ENCODE measurements at places on chromosomes 3 and 15.

GRCh38 chr15:75114796-75115195 lies 86.9 kb upstream of the C15orf39 start:
- DNase-seq = no peak

- no peak for DNase-seq
Measured at GRCh38 chr3:113158171-113158570, 53.2 kb upstream of the BOC start.

GRCh38 chr15:98391568-98391967 lies 256.8 kb upstream of the IGF1R start:
- DNase-seq = no peak

DNA sequence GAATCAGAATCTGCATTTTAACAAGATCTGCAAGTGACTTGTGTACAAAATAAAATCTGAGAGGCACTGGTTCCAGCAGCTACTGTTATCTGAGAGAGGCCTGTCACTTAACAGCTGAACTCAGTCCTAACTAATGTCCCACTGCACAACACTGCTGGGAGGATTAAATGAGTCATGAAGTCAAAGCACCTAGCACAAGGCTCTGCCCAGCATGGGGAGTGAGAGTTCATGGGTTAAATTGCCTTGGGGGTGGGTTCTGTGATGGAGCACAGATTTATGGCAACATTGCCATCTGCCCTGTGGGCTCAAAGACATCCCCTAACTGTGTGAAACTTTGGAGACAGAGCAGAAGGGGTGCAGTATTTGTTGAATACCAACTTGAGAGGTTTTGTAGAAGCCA lies 250.9 kb downstream of the PLCL2 start:
- DNase-seq = no peak

- DNase-seq = no peak
Measured at GRCh38 chr3:32310918-32311839, 72.7 kb downstream of the CMTM8 start.

DNA sequence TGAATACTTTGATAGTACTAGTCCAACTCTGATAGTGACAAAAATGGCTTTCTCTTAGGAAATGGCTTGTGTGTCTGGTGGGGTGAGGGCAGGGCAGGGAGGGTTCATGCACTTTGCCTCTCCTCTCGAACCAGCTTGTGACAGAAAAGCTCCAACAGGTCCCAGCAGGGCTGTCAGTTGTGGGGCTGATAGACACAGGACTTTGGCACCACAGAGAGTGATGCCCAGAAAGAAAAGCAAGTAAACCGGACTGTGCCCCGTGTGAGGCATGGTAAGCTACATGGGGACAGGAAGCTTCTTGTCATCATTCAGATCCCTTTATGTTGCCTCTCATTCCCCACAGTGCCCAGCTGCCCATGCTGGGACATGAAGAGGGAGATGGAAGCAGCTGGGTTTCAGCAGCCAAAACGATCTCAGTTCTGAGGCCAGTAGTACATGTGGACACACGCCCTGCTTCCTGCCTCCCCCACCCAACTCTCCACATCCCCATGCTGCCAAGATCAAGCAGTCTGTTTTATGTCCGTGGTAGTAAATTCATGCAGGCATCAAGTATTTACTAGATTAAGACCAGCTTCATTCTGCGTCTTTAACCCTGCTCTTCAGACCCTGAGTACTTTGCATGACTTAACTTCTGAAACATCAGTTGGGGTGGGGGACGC lies 29.7 kb upstream of the LIPC start:
- DNase-seq = no peak

DNA sequence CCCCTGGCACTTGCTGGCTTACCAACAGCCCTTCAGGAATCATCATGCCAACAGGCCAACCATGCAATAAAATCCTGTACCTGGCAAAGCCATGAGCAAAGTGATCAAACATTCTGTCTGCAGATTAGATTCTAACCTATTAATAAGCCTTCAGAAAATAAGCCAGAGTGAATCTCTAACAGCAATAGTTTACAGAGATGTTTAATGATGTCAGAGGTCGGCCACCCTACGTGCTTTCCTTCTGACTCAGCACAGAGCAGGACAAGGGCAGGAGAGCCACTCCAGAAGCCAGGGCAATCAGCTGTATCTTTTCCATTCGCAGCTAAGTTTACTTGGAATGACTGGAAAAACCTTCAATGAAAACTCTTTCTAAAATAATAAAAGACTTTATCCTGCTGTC lies 13.1 kb downstream of the COL8A1 start:
- no peak for DNase-seq

GRCh38 chr3:171457607-171458061 lies 2.6 kb downstream of the TNIK start:
- DNase-seq = peak; percentile 1

- DNase-seq = no peak
Measured at GRCh38 chr15:48928877-48929538, 34.7 kb downstream of the SHC4 start.

- no peak for DNase-seq
Measured at GRCh38 chr3:187746442-187747281, 1.4 kb upstream of the BCL6 start.

- no peak for DNase-seq
Measured at GRCh38 chr3:24503616-24504113, 9.0 kb upstream of the THRB start.

GRCh38 chr3:186510374-186511079 lies 33.7 kb downstream of the CRYGS start:
- DNase-seq = no peak

- no peak for DNase-seq
Measured at GRCh38 chr3:72821161-72821781, 27.0 kb downstream of the SHQ1 start.

DNA sequence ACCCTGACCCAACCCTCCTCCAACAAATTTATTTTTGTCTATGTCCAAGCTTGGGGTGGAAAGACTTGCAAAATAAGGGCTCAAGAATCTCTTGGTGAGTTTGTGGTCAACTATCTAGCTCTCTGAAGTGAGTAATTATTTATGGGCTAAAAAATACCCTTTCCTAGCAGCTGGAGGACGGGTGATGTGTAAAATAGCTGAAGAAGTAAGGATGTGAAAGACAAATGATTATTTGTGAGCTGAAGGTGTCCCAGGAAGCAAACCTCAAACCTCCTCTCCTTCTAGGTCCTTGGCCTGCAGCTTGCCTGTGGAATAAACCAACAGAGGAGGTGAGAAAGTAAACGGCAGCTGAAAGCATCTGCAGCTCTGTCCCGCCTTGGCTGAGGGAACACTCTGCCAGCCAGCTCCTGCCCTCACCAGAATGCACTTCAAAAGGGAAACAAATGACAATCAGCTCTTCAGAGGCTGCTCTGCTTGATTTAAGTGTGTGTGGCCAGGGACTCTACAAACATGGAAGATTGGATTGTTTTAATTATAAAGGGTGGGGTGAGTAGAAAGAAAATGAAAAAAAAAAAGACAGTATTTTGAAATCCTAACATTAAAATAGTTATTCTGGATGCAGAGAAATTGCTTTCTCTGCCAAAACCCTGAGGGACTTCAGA lies 60.3 kb downstream of the TM4SF4 start:
- DNase-seq = no peak

- no peak for DNase-seq
Measured at GRCh38 chr15:76648732-76649444, 256.3 kb downstream of the SCAPER start.

- DNase-seq = no peak
Measured at GRCh38 chr3:61574854-61575253, 13.5 kb downstream of the PTPRG start.

DNA sequence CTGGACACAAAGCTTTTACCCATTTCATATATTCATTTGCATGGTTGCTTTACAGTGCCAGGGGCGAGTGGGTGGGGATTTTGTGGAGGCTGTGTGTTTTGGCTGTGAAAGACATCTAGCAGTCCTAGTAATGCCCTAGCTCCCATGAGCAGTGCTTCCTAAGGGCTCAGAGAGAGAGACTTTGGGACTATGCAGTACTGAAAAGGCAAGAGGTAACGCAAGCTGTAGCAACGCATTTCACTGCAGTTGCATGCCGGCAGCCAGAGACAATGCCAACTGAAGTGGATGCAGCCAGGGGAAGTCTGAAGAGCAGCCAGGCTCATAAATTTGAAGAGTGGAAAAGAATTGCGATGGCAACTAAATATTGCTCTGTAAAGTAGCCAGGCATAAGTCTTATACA lies 27.4 kb upstream of the ATP10A start:
- no peak for DNase-seq

GRCh38 chr15:96035091-96035490 lies 295.4 kb upstream of the NR2F2 start:
- no peak for DNase-seq

- DNase-seq = no peak
Measured at GRCh38 chr3:163213838-163214237, 1717.2 kb downstream of the OTOL1 start.

GRCh38 chr15:41695750-41696436 lies 35.7 kb downstream of the MGA start:
- DNase-seq = peak; percentile 8

DNA sequence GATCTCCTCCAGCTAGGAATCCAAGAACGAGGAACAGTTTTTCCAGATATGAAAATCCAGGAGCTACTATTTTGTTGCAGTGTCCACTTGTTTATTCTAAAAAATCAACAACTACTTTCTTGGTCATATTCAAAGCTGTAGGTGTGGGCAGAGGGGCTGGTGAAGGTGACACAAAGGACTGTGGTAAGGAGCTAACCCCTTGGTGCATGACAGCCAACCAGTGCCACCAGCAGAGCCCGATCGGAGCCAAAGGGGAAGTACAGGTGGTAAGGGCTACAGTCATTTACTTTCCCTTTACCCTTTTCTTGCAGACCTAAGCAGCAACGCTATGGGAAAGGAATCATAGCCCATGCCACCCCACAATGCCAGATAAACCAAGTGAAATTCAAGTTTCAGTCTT lies 30.7 kb downstream of the PLA1A start:
- no peak for DNase-seq

GRCh38 chr3:58999774-59000160 lies 50.1 kb downstream of the CFAP20DC start:
- DNase-seq = no peak

- no peak for DNase-seq
Measured at GRCh38 chr3:116118475-116119169, 326.7 kb downstream of the LSAMP start.

DNA sequence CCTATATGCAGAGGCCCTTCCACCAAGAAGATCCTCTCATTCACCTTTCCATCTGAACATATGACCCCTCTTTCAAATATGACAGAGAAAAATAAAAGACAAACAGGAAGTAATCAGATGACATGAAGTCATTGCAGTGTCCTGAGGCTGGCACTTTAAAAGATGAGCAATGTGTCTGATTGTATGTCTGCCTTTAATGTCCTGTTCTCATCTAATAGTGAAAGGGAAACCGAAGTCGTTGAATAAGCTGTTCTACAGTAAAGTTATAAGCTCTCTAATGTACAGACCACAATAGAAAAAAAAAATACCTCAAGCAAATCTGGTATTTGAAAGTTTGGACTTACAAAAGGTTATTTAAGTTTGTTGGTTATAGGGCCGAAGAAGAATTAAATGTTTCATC lies 243.0 kb downstream of the CLSTN2 start:
- no peak for DNase-seq

DNA sequence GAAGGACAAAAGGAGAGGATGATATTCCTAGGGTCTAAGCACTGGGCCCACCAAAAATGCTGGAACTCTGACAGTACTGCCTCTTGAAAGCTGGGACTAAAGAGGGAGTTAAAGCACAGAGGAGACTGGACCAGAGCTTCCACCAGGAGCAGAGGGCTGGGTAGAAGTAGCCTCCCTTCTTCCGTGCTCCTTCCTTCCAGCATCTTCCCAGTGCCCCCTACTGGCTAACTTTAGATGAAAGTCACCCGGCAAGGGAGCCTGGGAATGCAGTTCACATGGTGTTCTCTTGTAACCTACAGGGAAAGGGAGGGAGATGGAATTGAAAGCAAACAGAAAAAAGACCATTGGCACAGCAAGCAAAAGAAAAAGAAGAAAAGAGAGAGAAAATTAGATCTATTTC lies 106.1 kb upstream of the COL8A1 start:
- DNase-seq = no peak

DNA sequence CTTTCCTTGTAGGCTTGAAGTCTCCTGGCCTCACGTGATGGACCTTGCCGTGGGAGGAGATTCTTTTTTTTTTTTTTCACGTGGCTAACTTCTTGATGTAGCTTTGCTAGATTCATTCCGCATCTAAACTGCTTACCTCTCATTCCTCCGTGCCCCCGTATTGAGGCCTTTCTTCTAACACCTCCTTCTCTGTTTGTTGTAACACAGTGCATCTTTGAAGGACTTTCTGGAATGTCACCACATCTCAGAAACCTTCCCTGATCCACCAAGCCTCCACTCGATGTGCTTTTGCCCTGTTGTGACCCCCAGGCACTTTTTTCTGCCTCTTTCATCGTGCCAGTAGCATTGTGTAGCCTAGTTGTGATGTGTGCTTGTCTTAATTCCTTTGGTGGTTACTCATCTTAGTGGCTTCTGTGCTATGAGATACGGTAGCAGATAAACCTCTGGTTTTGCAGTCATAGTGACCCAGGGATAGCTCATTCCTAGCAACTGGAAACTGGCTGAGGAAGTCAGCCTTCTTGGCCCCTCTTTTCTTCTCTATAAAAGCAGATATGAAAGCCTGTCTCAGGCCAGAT lies 1.6 kb upstream of the BNC1 start:
- DNase-seq = no peak

GRCh38 chr15:80785335-80785734 lies 6.2 kb downstream of the CEMIP start:
- DNase-seq = no peak

DNA sequence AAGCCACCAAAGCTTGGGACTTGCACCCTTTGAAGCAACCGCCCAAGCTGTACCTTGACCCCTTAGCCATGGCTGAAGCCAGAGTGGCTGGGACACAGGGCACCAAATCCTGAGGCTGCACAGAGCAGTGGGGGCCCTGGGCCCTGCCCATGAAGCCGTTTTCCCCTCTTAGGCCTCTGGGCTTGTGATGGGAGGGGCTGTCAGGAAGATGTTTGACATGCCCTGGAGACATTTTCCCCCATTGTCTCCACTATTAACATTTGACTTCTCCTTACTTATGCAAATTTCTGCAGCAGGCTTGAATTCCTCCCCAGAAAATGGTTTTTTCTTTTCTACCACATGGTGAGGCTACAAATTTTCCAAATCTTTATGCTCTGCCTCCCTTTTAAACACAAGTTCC lies 522.2 kb downstream of the EDEM1 start:
- DNase-seq = no peak

- DNase-seq = no peak
Measured at GRCh38 chr3:114428044-114428595, 134.3 kb downstream of the TIGIT start.

GRCh38 chr15:74209997-74210671 lies 7.5 kb upstream of the STRA6 start:
- DNase-seq = no peak

GRCh38 chr15:80240276-80240675 lies 11.7 kb downstream of the CTXND1 start:
- no peak for DNase-seq

GRCh38 chr3:80677796-80678195 lies 910.0 kb upstream of the ROBO1 start:
- DNase-seq = no peak

- no peak for DNase-seq
Measured at GRCh38 chr15:74420193-74420905, 13.4 kb downstream of the SEMA7A start.

DNA sequence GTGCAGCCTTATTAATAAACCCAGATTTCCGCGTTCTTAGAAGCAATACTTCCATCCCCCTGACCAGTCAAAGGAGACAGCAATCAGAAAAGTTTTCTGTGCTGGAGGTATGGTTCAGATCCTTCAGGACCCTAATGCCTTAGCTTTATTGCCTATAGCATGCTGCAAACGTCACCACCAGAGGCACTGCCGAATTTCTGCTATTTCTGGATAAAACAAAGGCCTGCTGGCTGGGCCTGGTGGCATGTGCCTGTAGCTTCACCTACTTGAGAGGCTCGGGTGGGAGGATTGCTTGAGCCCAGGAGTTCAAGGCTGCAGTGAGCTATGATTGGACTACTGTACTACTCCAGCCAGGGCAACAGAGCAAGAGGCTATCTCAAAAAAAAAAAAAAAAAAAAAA lies 407.2 kb downstream of the FOXP1 start:
- DNase-seq = no peak

Data from stimulated activated CD8-positive, alpha-beta memory T cell treated with anti-CD3 and anti-CD28 coated beads, Interleukin-15, amount 100 ng/mL, for 4 hours (primary cell).